Left renal pelvis (tissue), 4 donors: ENCODE measurements at places on chromosomes 4 and X.
A peak's percentile ranks its signal among the peaks of the same experiment; 100 is the strongest.

GRCh38 chr4:108828620-108829019, 65.8 kb upstream of the ETNPPL start:
- no peak for DNase-seq

DNA sequence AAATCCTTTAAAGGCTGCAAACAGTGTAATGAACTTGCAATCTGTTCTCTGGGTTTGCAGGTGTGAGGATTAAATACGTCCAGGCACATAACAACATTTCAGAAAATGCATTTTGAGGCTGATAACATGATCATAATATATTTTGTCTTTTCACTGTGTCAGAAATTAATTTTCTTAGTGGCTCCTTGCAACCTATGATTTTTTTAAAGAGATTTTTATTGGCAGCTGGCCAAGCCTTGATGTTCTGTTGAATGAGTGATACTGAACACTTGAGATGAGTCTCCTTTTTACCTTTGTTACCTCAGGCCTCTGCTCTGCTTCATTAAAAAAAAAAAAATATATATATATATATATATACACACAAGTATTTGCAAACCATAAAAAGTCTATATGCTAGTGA, 68.2 kb upstream of the TENM3 start:
- DNase-seq, result no peak

- no peak for DNase-seq
Measured at GRCh38 chrX:49041744-49042580, 1.2 kb downstream of the TFE3 start.

DNA sequence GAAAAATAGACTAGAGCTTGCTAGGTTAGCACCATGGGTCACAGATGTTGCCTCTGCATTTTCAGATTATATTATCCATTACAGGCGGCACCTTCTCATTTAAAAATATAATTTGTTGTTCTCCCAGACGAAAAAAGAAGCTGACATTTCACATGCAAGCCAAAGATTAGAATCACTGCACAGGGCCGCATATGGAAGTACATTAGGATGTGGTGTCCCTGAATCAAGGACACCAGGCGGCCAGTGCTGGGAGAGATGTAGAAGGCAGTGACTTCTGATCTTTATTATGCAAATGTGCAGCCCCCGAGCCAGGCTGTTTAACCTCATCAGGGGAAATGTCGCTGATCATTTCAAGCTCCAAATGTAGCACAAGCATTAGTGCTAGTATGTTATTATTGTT, 22.8 kb downstream of the REELD1 start:
- DNase-seq, result no peak

DNA sequence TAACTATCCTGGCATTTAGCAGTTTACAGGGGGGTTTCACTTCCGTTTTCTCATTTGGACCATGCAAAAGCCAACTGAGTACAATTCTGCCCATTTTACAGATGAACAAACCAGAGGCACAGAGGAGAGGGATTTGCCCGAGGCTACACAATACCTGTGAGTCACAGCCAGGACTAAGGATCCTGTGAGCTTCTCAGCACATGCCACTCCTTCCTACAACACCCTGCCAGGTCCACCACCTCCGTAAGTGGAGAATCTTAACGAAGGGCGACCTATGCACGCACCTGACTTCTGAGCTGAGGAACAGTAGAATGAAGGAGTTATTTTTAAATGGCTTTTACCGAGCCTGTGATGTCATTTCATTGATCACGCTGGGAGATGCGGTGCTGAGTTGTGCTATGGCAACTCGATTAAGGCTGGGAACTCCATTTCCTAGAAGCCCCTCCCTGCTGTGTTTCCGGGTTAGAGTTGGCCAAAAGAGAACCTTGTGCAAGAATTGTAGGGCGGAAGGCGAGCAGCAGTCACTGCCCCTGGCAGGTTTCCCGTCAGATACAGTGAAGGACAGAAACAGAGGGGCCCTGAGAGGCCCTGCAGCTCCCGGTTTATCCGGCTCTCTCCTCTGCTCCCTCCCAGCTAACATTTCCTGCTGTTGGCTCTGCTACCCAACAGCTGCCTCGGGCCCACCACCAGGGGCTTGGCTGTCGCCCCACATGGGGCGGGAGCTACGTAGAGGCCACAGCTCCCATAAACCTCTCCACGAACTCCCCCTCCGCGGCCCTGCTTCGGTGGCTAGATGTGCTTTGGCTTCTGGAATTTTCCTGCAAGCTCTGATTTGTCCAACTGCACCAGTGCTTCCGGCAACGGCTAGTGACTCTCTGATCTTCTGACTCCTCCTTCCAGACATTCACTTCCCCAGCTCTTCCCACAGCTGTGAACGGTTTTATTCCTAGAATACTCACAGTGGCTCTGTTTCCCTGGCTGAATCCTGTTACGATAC, 75.1 kb upstream of the USP9X start:
- peak; percentile 56 for DNase-seq

DNA sequence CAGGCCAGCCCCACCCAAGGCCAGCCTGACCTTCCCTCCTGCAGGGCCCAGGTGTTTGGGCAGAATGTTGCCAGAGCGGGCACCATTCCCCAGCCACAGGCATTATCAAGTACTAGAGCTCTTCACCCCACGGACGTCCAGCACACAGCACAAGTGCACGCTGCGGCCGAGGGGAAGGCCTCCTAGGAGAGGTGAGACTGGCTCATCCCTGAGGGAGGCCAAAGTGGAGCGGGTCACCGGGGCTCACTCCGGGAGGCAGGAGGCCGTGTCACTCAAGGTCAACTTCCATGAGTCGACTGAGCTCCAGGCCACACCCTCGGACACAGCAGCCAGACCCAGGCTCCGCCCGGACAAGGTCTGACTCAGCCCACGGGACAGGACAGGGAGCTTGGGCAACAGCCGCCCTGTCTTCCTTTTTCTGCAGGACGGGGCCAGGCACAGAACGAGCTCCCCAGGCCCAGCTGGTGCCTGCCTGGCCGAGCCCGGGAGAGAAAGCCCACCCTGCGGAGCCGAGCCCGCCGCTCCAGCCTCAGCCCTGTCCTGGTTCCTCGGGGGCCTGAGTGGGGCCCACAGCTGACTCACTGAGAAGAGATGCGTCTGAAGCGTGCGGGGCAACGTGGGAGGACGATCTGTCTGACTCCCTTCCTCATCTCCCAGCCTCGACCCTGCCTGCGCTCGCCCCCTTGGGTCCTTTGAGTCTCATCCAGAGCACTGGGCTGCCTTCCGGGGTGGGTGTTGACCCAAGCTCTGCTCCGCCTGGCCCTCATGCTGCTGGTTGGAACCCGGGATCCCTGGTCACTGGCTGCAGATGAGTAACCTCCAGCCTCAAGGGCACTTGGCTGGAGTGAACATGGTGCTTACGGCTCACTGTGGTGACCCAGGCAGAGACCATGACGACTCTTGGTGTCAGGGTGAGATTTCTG, 1.6 kb downstream of the SLC49A3 start:
- DNase-seq, result no peak

- no peak for DNase-seq
Measured at GRCh38 chr4:17316566-17316965, 195.3 kb downstream of the QDPR start.

GRCh38 chr4:5338531-5338930, 287.3 kb downstream of the STK32B start:
- no peak for DNase-seq

GRCh38 chr4:57344296-57344695, 234.1 kb upstream of the IGFBP7 start:
- no peak for DNase-seq
